ENCODE measurements at places on chromosomes 1 and 21. TPM values are rescaled to one million over a fixed set of nuclear protein-coding genes. Genes with fewer than 3 reads are reported as not detected.

TMPRSS15 gene
- total RNA-seq = not detected

NR5A2 gene
- not detected for total RNA-seq

SPRR2E gene
- not detected for total RNA-seq

GORAB gene
- 28.5 TPM for total RNA-seq

HIPK1 gene
- total RNA-seq = 123 TPM

CR1 gene
- total RNA-seq = 4.1 TPM

MNDA gene
- total RNA-seq = 0.68 TPM

BSND gene
- not detected for total RNA-seq

RGSL1 gene
- not detected for total RNA-seq

SV2A gene
- total RNA-seq = 3.0 TPM

OR4F29 gene
- not detected for total RNA-seq

VWA5B1 gene
- total RNA-seq = not detected

NECAP2 gene
- total RNA-seq = 142 TPM

KRTAP6-3 gene
- not detected for total RNA-seq

MEGF6 gene
- total RNA-seq = 197 TPM

S100A8 gene
- not detected for total RNA-seq

LCE2C gene
- total RNA-seq = not detected

GREM2 gene
- total RNA-seq = not detected

KRTAP19-3 gene
- not detected for total RNA-seq

LRRC38 gene
- total RNA-seq = not detected

RIPPLY3 gene
- total RNA-seq = not detected

GUCA2B gene
- not detected for total RNA-seq

LAX1 gene
- 28.0 TPM for total RNA-seq

GBP6 gene
- total RNA-seq = 0.19 TPM

FAM72B gene
- not detected for total RNA-seq

APCS gene
- not detected for total RNA-seq

NTMT2 gene
- total RNA-seq = not detected
